ENCODE measurements at places on chromosomes 3 and 15. TPM values are rescaled to one million over a fixed set of nuclear protein-coding genes. Genes with fewer than 3 reads are reported as not detected.

GOLGA6L9 gene
- total RNA-seq = 3.3 TPM

RARB gene
- 9.3 TPM for total RNA-seq

ZBBX gene
- not detected for total RNA-seq

KY gene
- 2.2 TPM for total RNA-seq

SOX14 gene
- total RNA-seq = not detected

TLE3 gene
- 91.6 TPM for total RNA-seq

RTP3 gene
- total RNA-seq = not detected

SPINT1 gene
- total RNA-seq = 1.1 TPM

MUSTN1 gene
- 38.5 TPM for total RNA-seq

EPHB1 gene
- total RNA-seq = 2.5 TPM

TMEM266 gene
- not detected for total RNA-seq

GRCh38 chr15:81740416-81740815, 305.4 kb downstream of the MEX3B start:
- DNase-seq = no peak

DNA sequence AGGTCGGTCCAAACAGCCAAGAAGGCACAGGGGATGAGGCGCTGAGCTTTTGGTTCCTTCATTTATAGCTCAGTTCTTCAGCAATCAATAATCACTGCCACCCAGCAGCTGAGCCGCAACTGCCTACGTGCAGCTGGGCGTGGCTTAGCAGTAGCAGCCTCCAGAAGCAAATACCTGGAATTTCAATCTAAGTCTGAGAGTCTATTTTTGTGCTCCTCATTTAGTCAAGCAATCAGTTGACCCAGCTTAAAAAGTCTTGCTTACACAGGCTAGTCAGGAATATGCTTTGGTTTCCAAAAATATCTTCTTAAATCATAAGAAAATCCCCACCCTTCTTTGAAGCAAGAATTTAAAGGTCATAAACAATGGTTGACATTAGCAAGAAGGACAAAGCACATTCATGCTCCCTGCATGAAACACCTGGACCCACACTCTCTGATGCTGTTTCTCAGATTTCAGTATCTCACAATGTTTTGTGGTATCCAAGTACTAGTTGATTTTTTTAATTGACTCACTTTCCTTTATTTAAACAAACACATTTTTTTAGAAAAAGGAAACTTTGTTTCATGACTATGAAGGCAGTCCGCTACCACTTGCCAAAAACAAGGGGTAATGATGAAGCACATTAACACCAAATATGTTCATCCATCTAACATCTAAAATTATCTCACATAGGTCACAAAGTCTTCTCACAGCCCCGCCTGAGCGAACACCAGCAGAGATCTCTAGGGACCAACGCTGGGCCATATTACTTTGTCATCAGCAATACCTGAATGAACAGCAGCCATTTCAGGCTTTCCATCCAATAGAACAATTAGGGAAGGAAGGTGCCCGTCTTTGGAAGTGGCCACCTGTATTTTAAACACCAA, 106.1 kb downstream of the OXNAD1 start:
- DNase-seq = no peak

- no peak for DNase-seq
Observed at GRCh38 chr15:44018151-44018550, 176.9 kb downstream of the FRMD5 start.

GRCh38 chr3:195171093-195171873, 99.7 kb downstream of the XXYLT1 start:
- no peak for DNase-seq

- DNase-seq = no peak
Observed at GRCh38 chr15:60128000-60128376, 123.9 kb downstream of the FOXB1 start.

GRCh38 chr3:135090020-135090717, 295.1 kb downstream of the EPHB1 start:
- no peak for DNase-seq

DNA sequence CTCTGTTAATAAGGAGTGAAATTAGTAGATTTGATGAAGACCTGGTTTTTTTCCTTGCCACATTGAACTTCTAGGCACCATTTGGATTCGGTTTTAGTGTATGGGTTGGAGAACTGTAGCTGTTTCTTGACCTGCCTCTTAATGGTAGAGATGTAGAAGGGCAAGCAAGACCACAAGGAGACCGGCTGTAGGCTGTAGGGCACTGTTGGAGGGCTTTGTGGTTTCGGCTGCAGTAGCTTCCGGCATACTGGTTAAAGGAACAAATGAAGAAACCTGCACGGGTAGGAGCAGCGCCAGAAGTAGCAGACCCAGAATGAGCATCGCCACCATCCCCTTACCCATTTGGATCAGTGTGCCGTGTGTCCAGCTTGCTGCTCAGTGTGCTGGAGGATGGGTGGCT, 7.9 kb downstream of the PCLAF start:
- DNase-seq = no peak

- DNase-seq = no peak
Observed at GRCh38 chr15:38149315-38149714, 103.3 kb upstream of the SPRED1 start.

GRCh38 chr3:98945101-98945524, 43.6 kb upstream of the DCBLD2 start:
- DNase-seq = no peak

DNA sequence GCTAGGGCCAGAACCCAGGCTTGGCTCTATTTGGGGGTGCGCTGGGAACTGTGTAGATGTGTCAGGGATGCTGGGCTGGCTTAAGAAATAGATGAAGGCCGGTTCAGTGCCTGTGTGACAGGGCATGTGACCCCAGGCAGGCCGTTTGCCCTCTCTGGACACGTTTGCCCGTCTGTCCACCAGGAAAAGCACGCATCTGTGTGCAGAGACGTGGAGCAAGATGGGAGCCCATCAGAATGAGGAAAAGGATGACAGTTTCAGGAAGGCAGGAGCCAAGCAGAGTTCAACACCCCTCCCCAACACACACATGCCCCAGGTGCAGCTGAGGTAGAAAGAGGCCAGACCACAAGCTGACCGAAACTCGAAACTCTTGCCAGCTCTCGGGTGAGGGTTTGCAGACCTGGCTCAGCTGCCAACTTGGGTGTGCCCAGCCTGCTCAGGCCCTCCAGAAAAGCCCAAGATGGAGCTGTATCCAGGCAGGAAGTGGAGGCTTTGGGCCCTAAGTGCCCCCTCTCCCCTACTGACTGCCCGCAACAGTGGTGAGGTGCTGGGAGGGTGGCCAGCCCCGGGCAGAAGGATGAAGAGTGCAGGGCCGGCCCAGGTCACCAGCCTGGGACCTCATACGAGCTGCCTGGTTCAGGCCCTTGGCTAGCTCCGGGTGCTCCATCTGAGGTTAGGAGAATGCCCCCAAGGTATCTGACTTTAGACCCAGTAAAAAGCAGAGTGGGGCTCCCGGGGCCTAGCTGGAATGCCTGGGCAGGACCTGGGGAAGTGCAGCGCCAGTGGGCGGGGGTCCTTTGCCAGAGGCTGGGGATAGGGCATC, 10.2 kb upstream of the MESP1 start:
- DNase-seq = no peak

GRCh38 chr3:151873398-151873797, at the start of gene SUCNR1:
SUCNR1 (plus strand) TSS chr3:151873643; CDS start chr3:151879893, 6,250 bp downstream.
- no peak for DNase-seq

- DNase-seq = no peak
Observed at GRCh38 chr3:149085828-149086231, 503 bp downstream of the HLTF start.

- DNase-seq = no peak
Observed at GRCh38 chr3:184827572-184827971, 15.6 kb downstream of the VPS8 start.

- DNase-seq = no peak
Observed at GRCh38 chr3:13544951-13545651, 3.8 kb upstream of the FBLN2 start.

- DNase-seq = no peak
Observed at GRCh38 chr15:67835297-67836133, 4.3 kb downstream of the RNU6-1 start.

GRCh38 chr3:45544717-45545296, 49.7 kb upstream of the LIMD1 start:
- DNase-seq = no peak

DNA sequence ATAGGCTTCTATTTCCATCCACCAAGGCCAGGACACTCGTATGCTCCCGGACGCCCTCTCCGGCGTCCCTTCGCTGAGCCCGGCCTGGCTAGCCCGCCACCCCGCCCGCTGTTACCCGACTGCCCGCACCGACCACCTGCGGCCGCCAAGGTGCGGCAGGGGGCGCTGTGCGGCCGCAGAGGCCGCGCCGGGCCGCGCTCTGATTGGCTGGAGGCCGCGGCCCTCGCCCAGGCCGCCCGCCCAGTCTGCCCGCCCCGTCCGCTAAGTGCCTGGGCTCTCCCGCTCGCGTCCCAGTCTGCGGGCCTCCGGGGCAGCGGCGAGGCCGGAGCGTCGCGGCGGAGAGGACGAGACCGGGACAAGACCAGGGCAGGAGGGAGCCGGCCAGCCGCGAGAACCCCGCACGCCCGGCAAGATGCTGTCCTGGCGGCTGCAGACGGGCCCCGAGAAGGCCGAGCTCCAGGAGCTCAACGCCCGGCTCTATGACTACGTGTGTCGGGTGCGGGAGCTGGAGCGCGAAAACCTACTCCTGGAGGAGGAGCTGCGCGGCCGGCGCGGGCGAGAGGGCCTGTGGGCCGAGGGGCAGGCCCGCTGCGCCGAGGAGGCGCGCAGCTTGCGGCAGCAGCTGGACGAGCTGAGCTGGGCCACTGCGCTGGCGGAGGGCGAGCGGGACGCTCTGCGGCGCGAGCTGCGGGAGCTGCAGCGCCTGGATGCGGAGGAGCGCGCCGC, at the start of gene SYNM:
SYNM (plus strand) TSS at position 293 of the 726 bp plus-strand sequence; CDS start at position 413, 120 bp downstream.
- peak; percentile 58 for DNase-seq

DNA sequence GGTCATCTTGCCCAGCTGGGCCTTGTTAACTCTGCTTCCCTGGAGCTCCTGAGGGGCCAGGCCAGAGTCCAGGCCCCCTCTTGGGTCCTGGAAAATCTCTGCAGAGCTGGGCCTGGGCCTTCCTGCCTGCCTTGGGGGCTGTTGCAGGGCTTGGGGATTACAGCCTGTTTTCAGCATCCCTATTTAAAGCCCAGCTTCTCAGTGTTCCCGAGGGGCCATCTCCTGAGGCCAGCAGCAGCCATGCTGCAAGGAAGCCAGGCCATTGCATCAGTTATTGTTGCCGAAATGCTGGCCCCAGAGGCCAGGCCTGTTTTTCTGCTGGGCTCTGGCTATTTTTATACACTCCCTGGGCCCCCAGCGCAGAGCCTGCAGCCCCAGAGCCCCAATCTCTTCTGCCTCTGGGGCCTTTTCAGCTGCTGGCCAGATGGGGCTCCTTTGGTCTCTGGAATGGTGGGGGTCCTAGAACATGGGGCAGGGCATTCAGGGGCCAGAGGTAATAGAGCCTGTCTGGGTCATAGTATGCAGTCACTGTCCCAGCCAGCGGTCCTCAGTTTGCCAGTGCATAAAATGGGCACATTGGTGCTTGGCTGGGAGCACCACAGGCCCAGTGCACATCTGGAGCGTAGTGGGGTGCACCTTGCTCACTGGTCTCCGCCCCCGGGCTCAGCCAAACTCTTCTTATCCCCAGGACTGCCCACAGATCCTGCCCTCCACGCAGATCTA, 28.5 kb downstream of the PLXNA1 start:
- no peak for DNase-seq

GRCh38 chr3:94024385-94024784, 4.0 kb downstream of the STX19 start:
- DNase-seq = no peak

GRCh38 chr3:22029480-22029879, 278.5 kb upstream of the ZNF385D start:
- DNase-seq = no peak
